Glomerular endothelial cell (primary cell): ENCODE measurements at places on chromosomes 7 and 10. TPM values are rescaled to one million over a fixed set of nuclear protein-coding genes. Genes with fewer than 3 reads are reported as not detected.

Gene RP9
- 10.2 and 17.5 TPM in 2 replicates for total RNA-seq

Gene POLR3A
- total RNA-seq, result 18.2 and 18.3 TPM in 2 replicates

Gene NPC1L1
- total RNA-seq, result not detected in 2 replicates

DNA sequence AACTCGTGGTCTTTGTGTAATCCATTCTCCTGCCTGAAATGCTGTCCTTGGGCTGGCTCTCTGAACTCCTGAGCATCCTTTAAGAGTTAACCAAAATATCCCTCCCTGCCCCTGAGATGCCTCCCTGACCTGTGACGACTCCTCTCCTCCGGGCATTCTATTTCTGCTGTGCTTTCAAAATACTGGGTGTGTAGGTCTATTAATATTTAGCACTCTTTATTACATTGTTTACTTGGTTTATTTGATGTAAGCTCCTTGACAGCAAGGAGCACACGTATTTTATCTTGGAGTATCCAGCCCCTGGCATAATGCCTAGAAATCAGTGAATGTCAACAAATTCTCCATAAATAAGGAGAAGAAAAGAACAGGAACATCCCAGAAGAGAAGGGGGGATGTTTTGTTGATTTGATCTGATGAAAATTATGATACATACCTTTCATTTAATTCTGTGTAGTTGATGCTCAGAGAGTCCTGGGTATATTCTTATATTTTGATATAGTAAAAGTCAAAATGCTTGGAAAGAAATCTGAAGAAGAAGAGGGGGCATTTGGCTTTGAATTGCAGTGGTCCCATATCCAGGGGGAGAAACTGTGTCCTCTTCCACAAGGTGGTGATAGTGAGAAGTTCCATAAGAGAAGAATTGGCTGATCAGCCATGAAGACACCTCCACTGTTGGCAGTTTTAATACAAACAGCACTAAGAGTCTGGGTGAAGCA, 107.7 kb upstream of the MPP7 start:
- no peak for DNase-seq

- DNase-seq, result no peak
Observed at GRCh38 chr7:98571986-98572385, 45.1 kb upstream of the NPTX2 start.

DNA sequence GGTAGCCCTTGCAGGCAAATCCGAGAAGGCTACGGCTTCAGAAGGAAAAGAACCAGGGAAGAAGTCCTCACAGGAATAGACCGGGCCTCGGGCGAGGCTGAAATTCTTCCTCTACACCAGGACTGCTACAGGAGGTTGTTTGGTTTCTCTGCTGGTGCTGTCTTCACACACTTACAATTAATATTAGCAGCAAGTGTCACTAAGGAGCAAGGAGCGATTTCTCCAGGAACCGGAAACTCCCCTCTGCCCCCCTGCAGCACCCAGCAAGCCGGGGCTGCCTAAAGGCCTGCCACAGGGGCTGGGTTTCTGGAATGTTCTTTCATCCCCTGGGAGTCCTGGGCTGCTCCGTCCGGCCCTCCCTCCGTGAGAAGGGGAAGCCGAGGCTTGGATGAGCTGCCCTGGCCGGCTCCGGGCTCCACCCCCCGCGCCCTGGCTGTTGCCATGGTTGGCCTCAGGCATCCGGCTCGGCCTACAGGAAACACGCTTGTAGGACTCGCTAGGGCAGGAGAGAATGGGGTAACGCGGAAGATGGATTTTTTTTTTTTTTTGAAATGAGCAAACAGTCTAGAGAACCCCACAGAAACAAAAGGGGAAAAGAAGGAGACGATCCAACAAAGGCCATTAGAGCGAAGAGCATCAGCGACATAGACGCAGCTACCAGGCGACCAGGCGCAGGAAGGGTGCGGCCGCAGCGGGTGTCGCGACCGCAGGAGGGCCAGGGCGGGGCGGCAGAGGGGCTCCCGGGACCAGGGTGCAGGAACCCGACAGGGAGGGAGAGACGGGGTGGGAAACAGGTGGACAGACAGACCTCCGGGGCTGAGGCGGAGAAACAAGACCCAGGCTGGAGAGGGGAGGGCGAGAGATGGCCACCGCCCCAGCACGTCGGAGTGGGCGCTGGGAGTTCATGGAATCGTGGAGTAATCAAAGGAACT, 33.0 kb downstream of the EN2 start:
- no peak for DNase-seq

DNA sequence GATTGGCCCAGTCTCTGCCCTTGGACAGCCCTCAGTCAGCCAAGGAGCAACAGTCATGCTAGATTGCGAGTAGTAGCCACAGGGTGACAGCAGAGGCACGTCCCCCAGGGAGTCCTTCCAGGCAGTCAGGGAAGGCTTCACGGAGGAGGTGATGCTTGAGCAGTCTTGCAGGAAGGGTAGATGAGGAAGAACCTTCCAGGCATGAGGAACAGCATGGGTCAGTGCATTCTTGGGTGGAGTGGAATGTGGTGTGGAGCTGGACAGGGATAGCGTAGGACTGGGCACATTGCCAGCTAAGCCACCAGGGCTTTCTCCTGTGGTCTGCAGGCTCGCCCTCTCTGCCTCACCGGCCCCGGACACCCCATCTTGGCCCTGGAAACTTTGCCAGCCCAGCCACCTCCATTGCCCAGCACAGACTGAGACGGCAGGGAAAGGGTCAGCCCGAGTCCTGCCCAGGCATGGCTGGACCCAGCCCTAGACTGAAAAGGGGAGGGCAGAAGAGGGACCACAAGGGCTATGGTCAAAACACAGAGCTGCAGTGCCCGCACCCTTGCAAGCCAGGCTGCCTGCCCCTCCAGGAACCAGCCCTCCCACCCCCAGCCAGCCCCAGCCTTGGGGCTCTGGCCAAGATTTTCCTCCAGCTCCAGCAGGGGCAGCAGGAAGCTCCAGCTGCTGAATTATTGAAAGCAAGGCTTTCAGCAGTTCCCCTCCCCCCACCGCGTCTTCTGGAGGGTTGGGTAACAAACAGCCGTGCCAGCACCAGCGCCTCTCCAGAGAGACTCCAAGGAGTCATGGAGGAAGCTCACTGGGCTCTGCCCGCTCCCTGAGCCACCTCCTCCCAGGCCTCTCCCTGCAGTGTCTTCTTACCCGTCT, 18.7 kb downstream of the SRRM3 start:
- DNase-seq, result no peak

DNA sequence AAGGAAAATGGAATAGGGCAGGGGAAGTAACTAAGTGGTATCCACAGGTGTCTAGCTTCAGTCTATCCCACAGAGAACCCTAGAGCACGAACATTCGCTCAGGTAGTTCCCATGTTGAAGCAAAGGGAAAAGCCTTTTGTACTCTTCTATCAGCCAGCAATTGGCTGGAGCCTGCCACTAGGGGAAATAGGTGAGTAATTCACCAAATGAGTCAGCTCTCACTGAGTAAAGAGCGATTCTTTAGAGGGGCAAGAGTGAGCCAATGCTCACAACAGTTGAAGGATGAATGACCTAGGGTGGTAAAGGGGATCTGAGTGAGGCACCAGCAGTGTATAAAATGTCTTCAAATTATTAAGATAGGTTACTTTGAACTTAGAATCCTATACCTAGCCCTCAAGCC, 94.1 kb upstream of the ZNF800 start:
- DNase-seq, result no peak

GRCh38 chr7:138952791-138953190, 28.4 kb downstream of the KIAA1549 start:
- DNase-seq, result no peak

DNA sequence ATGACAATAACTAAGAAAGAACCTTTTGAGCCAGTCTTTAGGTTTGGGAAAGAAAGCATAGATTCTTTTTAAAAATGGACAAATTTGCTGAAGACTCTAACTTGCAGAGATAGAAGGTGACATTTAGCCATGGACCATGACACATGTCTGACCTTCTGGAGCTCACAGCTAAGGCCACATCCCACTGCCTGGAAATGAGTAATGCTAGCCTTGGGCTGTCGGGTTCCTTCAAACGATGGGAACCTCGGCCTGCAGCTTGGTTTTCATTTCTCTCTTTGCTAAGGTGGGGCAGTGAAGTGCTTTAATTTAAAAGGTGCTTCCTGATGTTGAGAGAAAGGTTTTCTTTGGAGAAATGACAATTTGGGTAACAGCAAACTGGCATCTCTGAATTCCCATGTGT, 223.2 kb downstream of the FANK1 start:
- no peak for DNase-seq
